ENCODE measurements at places on chromosomes 3 and 15. TPM values are rescaled to one million over a fixed set of nuclear protein-coding genes. Genes with fewer than 3 reads are reported as not detected.

Gene TWF2
- total RNA-seq, result 182 TPM

Gene KLHL18
- 13.4 TPM for total RNA-seq

Gene SERPINI2
- total RNA-seq, result not detected

Gene NDN
- total RNA-seq, result 172 TPM

Gene SLC28A2
- total RNA-seq, result not detected

Gene LRRN1
- 0.40 TPM for total RNA-seq

Gene CLRN1
- not detected for total RNA-seq

Gene RASGRF1
- total RNA-seq, result not detected

Gene IGSF10
- total RNA-seq, result 3.7 TPM

Gene ZIC4
- not detected for total RNA-seq

Gene SNRK
- 23.0 TPM for total RNA-seq

Gene COPS2
- total RNA-seq, result 39.6 TPM

Gene UBA7
- 39.0 TPM for total RNA-seq

Gene MFSD1
- total RNA-seq, result 45.8 TPM

Gene DUOX2
- total RNA-seq, result 0.13 TPM

Gene IGDCC3
- total RNA-seq, result 0.08 TPM

Gene MITF
- total RNA-seq, result 20.7 TPM

Gene PLXNB1
- 17.3 TPM for total RNA-seq

Gene GOLGA8S
- total RNA-seq, result not detected

Gene CILP
- total RNA-seq, result under 0.01 TPM

Gene FANCD2OS
- not detected for total RNA-seq

All from epithelial cell of alveolus of lung (primary cell).